ENCODE measurements at places on chromosomes 1 and 21.
A peak's percentile ranks its signal among the peaks of the same experiment; 100 is the strongest.

- H3K36me3 ChIP-seq = peaks cover 3% of the 10 kb centered on the region
- peaks cover 5% of the 10 kb centered on the region for H3K27me3 ChIP-seq
- no peak overlapping the region for H3K4me3 ChIP-seq
- peaks cover 13% of the 10 kb centered on the region for H3K4me1 ChIP-seq
- no peak for DNase-seq
Measured at GRCh38 chr1:67679691-67680090, 5.3 kb upstream of the GADD45A start.

- peaks cover 5% of the 10 kb centered on the region for H3K36me3 ChIP-seq
- no peak overlapping the region for H3K4me3 ChIP-seq
- peaks cover 3% of the 10 kb centered on the region for H3K4me1 ChIP-seq
- no peak overlapping the region for H3K27ac ChIP-seq
- H3K27me3 ChIP-seq = no peaks in the 10 kb centered on the region
Measured at GRCh38 chr1:180814258-180814657, 98.4 kb upstream of the KIAA1614 start.

- no peak for DNase-seq
- H3K27me3 ChIP-seq = no peaks in the 10 kb centered on the region
- no peak overlapping the region for H3K27ac ChIP-seq
- H3K4me3 ChIP-seq = no peak overlapping the region
- H3K36me3 ChIP-seq = no peaks in the 10 kb centered on the region
Measured at GRCh38 chr1:184442260-184442659, 55.4 kb downstream of the C1orf21 start.

GRCh38 chr1:41733725-41734124 is 185.0 kb downstream of the HIVEP3 start:
- DNase-seq = no peak
- H3K4me3 ChIP-seq = no peak overlapping the region
- H3K36me3 ChIP-seq = no peaks in the 10 kb centered on the region
- H3K4me1 ChIP-seq = peaks cover 6% of the 10 kb centered on the region
- no peak overlapping the region for H3K27ac ChIP-seq

DNA sequence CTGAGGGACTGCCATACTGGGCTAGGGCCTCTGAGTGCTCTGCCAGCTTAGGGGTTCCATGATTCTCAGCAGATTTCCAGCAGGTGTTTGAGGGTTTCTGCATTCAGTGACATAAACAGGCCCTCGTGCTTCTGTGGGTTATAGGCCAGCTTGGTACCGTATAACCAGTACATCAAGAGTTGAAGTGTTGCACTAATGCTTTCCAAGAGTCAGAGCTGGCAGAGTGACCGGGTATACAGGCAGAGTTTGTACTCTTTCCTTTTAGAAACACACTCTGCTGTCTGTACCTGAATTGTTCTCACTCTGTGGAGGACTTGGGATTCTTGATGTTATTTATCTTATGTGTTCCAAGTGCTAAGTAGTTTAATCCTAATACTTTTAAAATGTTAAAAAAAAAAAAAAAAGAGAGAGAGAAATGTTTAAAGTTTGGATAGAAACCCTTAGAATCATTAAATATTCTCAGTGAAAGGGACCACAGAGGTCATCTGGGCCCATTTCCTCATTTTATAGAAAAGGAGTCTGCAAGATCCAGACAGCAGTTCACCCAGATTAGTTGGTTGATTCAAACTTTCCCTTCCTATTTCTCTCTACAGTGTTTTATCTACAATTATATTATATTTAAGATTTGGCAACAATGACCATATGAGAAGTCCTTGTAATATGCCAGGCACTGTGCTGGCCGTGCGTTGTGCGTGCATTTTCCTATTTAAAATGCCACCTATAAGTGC is 325.8 kb downstream of the KIF26B start:
- H3K27me3 ChIP-seq = no peaks in the 10 kb centered on the region
- H3K4me1 ChIP-seq = peaks cover 4% of the 10 kb centered on the region
- DNase-seq = no peak
- no peak overlapping the region for H3K4me3 ChIP-seq
- peaks cover 3% of the 10 kb centered on the region for H3K36me3 ChIP-seq
- H3K27ac ChIP-seq = no peak overlapping the region

DNA sequence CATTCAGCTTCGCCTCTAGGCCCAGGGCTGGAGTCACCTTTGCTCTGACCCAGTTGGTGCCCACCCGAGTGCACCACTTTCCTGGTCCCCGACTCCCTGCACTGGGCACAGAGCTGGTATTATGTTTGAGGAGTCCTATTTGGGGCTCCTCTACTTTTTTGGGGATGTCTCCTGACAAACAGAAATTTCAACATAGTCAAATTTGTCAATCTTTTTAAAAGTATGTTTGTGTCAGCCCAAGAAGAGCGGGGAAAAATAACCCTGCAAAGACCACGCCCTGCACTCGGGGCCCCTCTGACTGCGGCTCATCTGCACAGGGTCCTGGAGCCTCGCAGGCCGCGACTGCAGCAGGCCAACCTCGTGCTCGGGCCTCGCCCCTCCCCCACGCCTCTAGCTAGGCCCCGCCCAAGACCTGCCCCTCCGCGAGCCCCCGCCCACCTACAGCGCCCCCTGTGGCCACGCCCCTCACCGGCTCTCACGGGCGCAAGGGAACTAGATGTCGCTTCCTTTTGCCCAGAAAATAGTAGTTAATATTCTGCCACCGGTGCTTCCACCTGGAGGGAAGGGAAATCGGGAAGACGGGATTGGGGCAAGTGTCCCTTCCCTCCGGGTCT is 11.4 kb downstream of the FAM229A start:
- H3K4me3 ChIP-seq = peak overlapping the region; percentile 81
- H3K36me3 ChIP-seq = peaks cover 5% of the 10 kb centered on the region
- peaks cover 66% of the 10 kb centered on the region for H3K4me1 ChIP-seq

DNA sequence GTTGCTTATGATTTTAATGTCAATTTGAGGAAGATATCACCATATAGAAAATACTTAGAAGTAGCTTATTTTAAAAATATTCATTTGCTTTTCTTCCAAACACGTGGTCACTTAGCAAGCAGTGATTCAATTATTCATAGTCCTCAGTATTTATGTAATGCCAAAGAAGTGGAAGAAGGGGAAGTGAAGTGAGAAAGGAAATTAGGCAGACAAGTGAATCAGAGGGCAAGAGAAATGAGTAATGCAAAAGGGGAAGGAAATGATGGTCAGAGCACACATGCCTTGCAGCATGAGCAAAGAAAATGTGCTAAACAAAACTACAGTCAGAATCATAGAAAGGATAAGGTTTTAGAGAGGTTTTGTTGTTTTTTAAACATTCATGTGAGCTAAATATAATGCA is 31.8 kb downstream of the SDCCAG8 start:
- H3K36me3 ChIP-seq = peaks cover 33% of the 10 kb centered on the region
- DNase-seq = no peak
- H3K27me3 ChIP-seq = peaks cover 2% of the 10 kb centered on the region
- H3K4me3 ChIP-seq = peak overlapping the region; percentile 13
- H3K27ac ChIP-seq = peak overlapping the region; percentile 80

- no peak overlapping the region for H3K4me3 ChIP-seq
- peaks cover 7% of the 10 kb centered on the region for H3K4me1 ChIP-seq
- H3K36me3 ChIP-seq = no peaks in the 10 kb centered on the region
- no peak overlapping the region for H3K27ac ChIP-seq
Measured at GRCh38 chr21:38241029-38241740, 15.6 kb upstream of the KCNJ15 start.

- no peak overlapping the region for H3K27ac ChIP-seq
- H3K27me3 ChIP-seq = peaks cover 5% of the 10 kb centered on the region
- H3K4me1 ChIP-seq = peaks cover 11% of the 10 kb centered on the region
- no peak overlapping the region for H3K4me3 ChIP-seq
Measured at GRCh38 chr1:12085643-12086260, 22.6 kb downstream of the TNFRSF8 start.

DNA sequence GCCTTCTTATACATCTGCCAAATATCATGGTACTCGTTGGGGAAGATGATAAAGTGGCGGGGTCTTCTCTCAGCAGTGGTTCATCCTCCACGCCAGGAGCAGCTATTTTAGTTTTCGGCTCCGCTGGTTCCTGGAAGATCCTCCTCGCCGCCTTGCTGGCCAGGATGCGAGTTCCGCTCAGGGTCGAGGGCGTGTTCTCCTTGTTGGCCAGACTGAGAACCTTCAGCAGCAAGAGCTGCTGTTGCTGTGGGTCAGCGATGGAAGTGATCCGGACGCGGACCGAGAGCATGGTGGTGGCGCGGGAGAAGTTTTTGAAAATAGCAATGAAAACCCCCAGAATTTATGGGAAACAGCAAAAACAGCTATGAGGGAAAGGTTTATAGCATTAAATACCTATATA is 11.4 kb upstream of the CFAP126 start:
- H3K4me1 ChIP-seq = peaks cover 3% of the 10 kb centered on the region
- DNase-seq = no peak
- no peaks in the 10 kb centered on the region for H3K36me3 ChIP-seq

DNA sequence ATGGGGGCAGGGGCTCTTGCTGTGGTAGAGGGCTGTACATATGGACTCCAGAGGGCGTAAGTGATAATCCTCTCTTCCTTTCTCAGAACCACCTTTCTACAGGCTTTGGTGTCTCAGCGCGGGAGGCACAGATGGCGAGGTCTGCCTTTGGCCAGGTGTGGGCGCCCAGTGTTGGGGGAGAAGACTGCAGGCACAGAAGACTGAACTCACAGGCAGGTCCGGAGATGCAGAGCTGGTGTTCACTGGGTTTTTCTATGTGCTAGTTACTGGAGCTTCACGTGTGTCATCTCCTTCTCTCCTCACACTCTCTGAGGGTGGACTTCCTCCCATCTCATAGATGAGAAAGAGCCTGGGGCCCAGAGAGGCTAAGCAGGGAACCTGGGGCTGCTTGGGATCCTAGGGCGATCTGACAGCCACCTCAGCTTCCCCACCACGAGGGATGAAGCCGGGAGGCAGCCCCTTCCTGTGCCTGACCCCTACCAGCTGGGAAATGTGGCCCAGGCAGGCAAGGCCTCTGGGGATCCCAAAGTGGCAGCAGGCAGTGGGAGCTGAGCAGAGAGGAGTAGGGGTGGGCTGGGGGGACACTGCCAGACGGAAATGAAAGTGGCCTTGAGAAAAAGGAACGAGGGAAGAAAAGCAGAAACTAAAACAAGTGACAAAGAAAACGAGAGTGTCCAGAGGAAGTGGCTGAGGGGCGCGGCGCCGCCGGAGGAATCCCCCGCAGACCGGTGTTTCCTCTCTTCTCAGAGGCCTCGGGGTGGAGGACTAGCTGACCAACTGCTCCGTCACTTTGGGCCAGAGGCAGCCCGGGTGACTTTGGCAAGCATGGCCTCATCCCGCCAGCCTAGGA is 191.6 kb downstream of the HIVEP3 start:
- DNase-seq = no peak
- no peak overlapping the region for H3K4me3 ChIP-seq
- H3K4me1 ChIP-seq = peaks cover 38% of the 10 kb centered on the region
- H3K27me3 ChIP-seq = peaks cover 7% of the 10 kb centered on the region
- no peaks in the 10 kb centered on the region for H3K36me3 ChIP-seq

DNA sequence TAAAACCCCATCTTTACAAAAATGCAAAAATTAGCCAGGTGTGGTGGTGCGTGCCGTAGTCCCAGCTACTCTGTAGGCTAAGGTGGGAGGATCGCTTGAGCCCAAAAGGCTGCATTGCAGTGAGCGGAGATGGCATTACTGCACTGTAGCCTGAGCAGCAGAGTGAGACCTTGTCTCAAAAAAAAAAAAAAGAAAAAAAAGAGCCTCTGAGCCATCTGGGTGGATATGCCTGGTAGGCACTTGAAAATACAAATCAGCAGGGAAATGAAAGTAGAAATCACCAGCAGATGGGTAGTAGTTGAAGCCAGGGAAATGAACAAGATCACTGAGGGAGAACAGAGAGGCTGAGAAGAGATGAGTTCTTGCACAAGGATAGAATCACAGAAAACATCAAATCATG is 131.0 kb upstream of the HMCN1 start:
- H3K27me3 ChIP-seq = no peaks in the 10 kb centered on the region
- H3K4me1 ChIP-seq = no peaks in the 10 kb centered on the region
- H3K4me3 ChIP-seq = no peak overlapping the region
- no peak for DNase-seq
- H3K27ac ChIP-seq = no peak overlapping the region

GRCh38 chr1:238647877-238648276 is 738.5 kb upstream of the CHRM3 start:
- DNase-seq = no peak
- H3K27me3 ChIP-seq = no peaks in the 10 kb centered on the region
- no peaks in the 10 kb centered on the region for H3K4me1 ChIP-seq

GRCh38 chr21:35732788-35733187 is 327.5 kb downstream of the SETD4 start:
- peaks cover 7% of the 10 kb centered on the region for H3K27me3 ChIP-seq
- DNase-seq = no peak
- no peaks in the 10 kb centered on the region for H3K4me1 ChIP-seq
- no peak overlapping the region for H3K4me3 ChIP-seq
- H3K27ac ChIP-seq = no peak overlapping the region
- H3K36me3 ChIP-seq = no peaks in the 10 kb centered on the region

- no peaks in the 10 kb centered on the region for H3K36me3 ChIP-seq
- peaks cover 4% of the 10 kb centered on the region for H3K27me3 ChIP-seq
- no peaks in the 10 kb centered on the region for H3K4me1 ChIP-seq
- no peak overlapping the region for H3K4me3 ChIP-seq
- peak; percentile 67 for DNase-seq
Measured at GRCh38 chr1:165928075-165928731, 100.8 kb downstream of the UCK2 start.

DNA sequence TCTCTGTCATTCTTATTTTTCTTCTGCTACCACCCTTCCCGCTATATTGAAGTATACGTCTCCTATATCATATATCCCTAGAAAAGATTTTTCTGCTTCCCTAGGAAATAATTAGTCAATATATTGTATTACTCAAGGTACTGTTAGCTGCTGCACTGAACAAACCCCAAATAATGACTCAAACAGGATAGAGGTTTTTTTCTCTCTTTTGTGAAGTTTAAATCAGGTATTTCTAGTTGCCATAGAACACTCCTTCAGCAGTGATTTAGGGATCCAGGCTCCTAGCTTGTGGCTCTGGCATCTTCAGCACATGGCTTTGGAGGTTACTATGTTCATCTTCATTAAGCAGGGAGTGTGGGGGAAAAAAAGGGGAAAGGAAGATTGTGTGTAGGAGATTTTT is 18.1 kb downstream of the SYT14 start:
- H3K36me3 ChIP-seq = peaks cover 4% of the 10 kb centered on the region
- H3K27ac ChIP-seq = no peak overlapping the region
- peaks cover 6% of the 10 kb centered on the region for H3K4me1 ChIP-seq
- no peak for DNase-seq
- no peak overlapping the region for H3K4me3 ChIP-seq
- H3K27me3 ChIP-seq = no peaks in the 10 kb centered on the region

- no peak overlapping the region for H3K4me3 ChIP-seq
- no peak overlapping the region for H3K27ac ChIP-seq
- H3K27me3 ChIP-seq = no peaks in the 10 kb centered on the region
- no peak for DNase-seq
- H3K36me3 ChIP-seq = no peaks in the 10 kb centered on the region
Measured at GRCh38 chr1:213245260-213245910, 194.3 kb downstream of the RPS6KC1 start.
